ENCODE measurements at places on chromosomes 3 and 15.

DNA sequence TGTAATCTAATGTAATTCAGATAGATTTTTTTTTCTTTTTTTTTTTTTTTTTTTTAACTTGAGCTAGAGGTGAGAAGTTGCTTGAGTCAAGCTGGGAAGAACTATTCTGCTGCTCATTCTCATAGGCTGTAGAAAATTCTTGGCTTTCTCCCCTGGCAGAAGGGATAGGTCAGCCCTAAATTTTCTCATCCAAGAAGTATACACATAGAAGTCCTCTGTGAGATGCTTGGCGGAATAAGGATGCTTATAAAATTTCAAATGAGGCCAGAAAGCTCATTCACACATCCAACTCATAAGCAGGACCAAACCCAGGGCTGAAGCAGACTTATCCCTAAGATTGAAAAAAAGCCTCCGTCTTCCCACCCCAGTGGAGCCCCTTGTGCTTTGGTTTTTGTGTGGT lies 572.5 kb downstream of the SQOR start:
- no peak for DNase-seq

DNA sequence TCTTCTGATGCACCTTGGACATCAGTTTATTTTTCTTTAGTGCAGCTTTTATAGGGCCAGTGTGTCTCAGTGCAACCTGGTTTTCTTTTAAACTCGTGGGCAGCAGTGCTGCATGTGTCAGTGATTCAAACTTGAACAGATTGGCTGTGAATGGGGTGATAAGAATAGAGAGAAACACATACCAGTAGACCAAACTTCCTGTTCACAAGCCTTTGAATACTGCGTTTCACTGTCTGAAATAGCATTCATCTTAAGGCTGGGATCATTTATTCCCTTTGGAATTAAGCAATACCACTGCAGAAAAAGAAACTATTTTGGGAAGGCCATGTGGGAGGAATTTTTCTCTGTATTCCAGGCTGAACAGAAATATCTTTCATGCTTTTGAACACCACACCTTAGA lies 51.7 kb downstream of the PHLDB2 start:
- no peak for DNase-seq

GRCh38 chr15:78453447-78453846 lies 15.4 kb downstream of the IREB2 start:
- no peak for DNase-seq

DNA sequence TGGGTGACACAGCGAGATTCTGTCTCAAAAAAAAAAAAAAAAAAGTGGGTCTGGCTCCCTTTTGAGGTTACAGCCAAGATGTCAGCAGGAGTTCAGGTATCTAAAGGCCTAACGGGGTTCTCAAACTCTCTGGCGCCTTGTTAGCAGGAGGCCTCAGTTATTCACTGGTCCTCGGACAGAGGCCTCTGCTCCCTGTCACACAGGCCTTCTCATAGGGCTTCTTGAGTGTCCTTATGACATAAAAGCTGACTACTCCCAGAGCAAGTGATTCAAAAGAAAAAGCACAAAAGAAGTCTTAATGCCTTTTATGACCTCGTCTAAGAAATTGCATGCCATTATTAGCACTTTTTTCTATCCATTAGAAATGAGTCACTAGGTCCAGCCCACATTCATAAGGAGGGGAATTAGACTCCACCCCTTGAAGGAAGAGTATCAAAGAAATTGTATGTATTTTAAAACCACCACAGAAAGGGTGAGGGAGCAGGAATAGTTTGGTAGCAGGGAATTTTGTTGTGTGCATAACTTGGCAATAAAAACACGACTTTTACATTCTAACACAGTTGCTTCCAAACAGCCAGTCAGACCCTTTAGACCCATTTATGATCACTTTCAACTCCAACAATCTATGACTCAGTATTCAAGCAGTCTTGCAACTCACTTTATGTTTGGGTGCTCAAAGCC lies 90.3 kb downstream of the MEX3B start:
- no peak for DNase-seq

GRCh38 chr3:79672731-79673130 lies 95.1 kb downstream of the ROBO1 start:
- no peak for DNase-seq

DNA sequence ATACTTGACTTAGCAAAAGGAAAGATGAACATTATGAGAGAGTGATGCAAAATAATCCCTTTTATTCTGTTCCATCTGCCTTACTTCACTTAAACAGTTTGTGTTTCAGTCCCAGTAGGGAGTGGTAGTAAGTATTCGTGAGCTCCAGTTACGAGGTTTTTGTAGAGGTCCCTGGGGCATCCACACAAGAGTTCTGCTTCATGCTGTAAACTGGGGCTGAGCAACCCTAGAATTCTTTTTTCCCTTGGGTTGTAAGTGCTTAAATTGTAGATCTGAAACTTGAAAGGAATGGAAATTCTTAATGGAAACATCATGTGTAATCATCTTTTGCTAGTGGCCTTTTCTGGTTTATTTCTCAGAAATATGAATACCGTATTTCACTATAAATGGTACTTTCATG lies 79.5 kb downstream of the SEMA6D start:
- DNase-seq = no peak

- DNase-seq = no peak
Observed at GRCh38 chr15:76386178-76386577, 49.6 kb downstream of the ISL2 start.

DNA sequence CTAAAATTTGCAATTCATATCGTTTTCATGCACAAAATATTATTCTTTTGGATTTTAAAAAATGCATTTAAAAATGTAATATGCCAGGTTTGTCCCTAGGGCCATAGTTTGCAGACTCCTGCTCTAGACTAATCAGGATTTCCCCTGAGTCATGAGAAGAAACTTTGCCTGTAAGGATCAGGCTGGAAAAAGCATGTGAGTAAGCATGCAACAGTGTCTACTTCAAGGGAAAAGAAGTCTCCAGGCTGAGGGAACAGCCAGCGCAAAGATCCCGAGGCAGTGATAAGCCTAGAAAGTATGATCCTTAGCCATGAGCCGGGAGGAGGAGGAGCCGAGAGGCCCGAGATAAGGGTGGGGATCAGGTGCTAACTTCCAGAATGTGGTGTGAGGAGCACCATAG lies 382.8 kb upstream of the CFAP20DC start:
- DNase-seq = no peak

DNA sequence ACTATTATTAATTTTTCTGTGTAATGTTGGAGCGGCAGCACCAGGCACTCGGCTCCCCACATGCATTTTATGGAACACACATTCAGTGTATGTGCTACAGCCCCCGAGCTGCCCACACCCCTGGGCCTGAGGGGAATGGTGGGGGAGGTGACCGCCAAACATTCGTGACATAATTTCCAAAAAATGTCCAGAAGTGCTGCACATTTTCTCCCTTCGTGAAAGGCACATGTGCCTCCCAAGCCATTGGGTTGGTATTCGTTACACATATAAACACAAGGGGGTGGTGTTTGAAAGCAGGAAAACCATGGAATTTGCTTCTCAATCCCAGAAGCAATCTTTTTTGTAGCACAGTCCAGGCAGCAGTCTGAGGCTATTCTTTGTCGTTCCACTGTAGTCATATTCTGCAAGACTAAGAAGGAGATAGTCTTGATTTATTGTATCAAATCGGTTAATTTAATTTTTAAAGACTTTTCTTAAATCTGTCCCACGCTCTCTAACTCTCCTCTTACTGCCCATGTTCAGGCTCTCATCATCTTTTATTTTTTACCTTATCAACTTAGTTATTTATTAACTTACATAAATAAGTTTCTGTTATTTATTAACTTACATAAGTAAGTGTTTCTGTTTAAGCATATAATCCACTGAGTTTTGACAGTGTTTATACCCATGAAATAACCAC lies 39.2 kb upstream of the POLR2M start:
- DNase-seq = no peak

GRCh38 chr3:159724627-159725026 lies 264.0 kb upstream of the IL12A start:
- DNase-seq = no peak

GRCh38 chr15:94164971-94165370 lies 66.4 kb upstream of the MCTP2 start:
- no peak for DNase-seq

DNA sequence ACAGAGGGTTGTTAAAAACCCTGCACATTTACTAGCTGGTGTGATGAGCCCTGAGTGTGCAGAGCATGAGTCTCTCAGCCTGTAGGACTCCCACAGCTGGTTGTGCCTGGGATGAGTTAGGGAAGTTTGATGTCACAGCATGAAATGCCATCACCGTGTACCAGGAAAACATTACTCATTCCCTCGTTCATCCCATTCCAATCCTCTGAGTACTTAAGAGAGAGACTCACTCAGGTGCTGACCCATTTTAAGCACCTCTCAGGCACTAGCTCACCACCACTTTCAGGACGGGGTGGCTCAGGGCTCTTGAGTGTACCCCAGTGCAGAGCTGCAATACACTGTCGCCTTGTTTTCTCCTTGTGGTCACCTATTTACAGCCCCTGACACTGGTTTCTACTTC lies 18.7 kb downstream of the MGLL start:
- no peak for DNase-seq

- DNase-seq = no peak
Observed at GRCh38 chr3:158111861-158112260, 2.0 kb downstream of the RSRC1 start.

DNA sequence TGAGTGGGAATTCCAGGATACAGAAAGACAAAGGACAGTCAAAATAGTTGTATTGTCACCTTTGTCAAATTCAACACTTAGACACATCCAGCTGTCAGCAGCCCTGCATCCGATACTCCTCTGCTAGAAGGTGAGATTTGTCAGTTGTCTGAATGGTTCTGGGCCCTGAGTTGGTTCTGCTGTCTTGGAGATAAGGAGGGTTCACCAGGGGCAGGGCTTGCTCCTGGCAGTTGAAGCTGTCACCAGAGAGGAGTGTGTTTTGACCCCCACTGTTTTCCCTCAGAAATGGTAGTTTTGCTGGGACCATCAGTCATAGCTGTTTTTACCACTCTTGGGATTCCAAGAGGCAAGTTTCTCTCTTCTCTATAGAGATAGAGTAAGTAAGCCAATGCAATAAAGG lies 3.2 kb upstream of the KY start:
- DNase-seq = no peak

- no peak for DNase-seq
Observed at GRCh38 chr3:115670911-115671310, 47.6 kb downstream of the GAP43 start.

DNA sequence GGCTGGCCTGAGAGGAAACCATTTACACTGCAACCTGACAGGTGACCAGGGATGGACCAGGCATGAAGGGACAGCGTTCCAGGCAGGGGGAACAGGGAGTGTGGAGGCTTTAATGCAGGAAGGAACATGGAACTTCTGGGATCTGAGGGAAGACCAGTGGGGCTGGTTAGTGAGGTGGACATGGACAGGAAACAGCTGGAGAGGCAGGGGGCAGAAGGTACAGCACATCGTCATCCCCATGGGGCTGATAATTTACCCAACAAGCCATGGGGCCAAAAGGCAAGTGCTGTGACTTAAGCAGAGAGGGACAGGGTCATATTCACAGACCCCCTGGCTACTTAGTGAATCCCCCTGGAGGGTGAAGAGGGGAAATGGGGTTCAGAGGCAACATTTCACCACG lies 77.0 kb upstream of the LARS2 start:
- DNase-seq = no peak

DNA sequence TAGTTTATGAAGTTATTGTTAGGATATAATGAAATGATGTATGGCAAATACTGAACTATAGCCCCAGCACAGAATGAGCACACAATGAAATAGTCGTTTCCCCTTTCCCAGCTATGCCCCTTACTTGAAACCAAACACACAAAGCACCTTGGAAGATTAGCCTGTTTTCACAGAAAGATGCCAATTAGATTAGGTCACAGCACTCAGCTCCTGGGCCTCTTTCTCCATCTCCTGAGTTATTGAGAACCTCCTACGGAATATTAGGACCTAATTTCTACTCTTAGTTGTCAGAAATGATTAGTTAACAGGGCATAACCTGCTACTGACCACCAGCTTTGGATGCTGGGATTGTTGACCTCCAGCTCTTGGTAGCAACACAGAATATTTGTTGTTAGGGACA lies 269.4 kb upstream of the ROPN1 start:
- DNase-seq = no peak

DNA sequence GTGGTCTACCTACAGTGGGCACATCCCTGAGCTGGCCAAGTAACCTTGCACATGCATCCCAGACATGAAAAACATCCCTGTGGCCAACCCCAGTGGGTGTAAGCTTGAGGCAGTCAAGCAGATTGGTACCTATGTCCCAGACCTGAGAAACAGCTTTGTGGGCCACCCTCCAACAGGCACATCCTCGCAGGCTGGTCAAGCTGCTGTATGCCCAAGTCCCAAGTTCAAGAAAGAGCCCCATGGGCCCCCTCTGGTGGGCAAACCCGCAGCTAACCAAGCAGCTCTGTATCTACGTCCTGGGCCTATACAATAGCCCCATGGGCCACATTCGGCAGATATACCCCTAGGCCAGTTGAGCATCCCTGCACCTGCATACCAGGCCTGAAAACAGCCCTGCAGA lies 186.3 kb upstream of the GPR149 start:
- no peak for DNase-seq

DNA sequence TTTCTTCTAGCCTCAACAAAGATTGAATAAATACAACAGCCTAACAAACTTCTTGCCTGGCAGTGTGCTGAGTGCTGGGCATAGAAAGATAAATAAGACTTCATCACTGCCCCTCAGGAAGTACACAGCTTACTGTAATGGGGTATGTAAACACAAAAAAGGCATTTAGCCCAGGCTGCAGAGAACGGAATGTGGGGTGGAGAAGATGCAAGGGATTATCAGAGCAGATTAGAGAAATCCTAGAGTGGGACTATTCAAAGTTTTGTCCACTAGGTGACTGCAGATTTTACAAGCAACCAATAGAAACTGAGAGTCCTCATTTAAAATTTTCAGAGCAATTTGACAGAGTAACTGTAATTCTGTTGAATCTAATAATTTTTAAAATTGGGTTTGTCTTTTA lies 35.4 kb upstream of the TSC22D2 start:
- DNase-seq = no peak

DNA sequence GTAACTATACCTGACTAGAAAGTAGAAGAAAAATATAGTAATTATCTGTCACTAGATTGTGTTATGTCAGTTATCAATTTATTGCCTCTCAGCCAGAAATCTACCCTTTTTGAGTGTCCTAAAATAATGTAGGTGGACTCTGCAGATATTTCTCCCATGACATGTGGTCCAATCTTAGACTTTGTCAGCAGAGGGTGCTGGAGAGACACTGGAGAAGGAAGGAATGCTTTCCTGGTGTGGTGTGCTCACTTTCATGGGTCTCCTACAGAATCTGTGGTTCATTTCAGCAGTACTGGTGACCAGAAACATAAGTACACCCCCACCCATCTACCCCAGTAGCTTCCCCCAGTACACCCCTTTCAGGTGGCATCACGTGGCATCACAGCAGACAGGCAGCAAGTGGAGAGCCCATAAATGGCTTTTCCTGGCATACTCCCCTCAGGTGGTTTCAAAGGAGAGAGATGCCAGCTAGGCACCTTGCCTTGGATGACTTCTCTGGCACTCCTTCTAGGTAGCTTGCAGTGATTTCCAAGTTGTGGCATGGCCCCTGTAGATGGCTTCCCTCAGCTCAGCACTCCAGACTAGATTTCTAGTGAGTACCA lies 114.7 kb downstream of the GADL1 start:
- DNase-seq = no peak

Data from neural crest cell (in vitro differentiated cells).